ENCODE measurements at places on chromosomes 2 and 18.
A peak's percentile ranks its signal among the peaks of the same experiment; 100 is the strongest.

- DNase-seq, result no peak
Observed at GRCh38 chr2:192438239-192438638, 243.5 kb upstream of the TMEFF2 start.

- DNase-seq, result no peak
Observed at GRCh38 chr18:54251606-54252390, 17.5 kb upstream of the POLI start.

GRCh38 chr2:38013158-38013752, 62.7 kb downstream of the CYP1B1 start:
- DNase-seq, result no peak

DNA sequence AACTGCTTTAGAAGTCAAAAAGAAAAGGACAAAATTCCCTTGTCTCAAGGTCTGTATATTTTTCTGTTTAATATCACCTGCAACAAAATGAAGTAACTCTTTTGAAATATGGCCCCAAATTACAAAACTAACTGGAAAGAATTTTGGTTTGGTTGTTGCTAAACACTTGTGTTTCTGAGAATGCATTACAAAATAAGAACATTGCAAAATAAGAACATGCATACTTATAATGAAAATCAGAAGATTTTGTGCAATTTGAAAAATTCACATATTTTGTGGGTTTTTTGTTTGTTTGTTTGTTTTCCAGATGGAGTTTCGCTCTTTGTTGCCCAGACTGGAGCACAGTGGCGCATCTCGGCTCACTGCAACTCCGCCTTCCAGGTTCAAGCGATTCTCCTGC, 21.8 kb downstream of the NDUFB3 start:
- DNase-seq, result no peak

- DNase-seq, result no peak
Observed at GRCh38 chr2:46334389-46335271, 37.4 kb downstream of the EPAS1 start.

- no peak for DNase-seq
Observed at GRCh38 chr2:12679550-12680072, 37.1 kb upstream of the TRIB2 start.

DNA sequence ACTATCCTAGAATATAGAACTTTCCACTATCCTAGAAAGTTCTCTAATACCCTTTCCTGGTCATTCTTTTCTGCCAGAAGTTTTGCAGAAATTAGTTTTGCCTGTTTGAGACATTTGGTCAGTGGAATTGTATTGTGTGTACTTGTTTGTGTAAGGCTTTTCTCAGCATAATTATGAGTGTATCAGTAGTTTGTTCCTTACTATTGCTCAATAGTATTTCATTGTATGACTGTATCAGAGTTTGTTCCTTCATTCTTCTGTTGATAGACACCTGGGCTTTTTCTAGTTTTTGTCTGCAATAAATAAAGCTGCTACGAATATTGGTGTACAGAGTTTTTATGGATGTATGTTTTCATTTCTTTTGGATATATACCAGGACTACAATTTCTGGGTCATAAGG, 27.2 kb downstream of the CCDC138 start:
- no peak for DNase-seq

DNA sequence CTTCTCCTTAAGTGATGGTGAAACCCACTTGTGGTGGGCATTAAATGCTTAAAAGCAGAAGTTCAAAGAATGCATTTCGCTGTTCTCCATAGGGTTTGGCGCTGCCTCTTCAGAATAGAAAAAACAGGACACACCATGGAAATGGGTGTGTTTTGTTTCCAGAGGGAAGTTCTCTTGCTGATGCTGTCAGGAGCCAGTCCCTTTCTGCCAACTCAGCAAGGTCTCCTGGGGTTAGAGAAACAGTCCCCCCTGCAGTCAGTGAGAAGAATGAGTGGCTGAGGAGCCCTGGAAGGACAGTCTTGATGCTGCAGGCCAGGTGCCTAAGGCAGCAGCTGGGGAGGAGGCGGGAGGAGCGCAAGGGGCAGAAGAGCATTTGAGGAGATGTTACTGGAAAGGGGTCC, 37.8 kb upstream of the ASAP2 start:
- peak; percentile 71 for DNase-seq

DNA sequence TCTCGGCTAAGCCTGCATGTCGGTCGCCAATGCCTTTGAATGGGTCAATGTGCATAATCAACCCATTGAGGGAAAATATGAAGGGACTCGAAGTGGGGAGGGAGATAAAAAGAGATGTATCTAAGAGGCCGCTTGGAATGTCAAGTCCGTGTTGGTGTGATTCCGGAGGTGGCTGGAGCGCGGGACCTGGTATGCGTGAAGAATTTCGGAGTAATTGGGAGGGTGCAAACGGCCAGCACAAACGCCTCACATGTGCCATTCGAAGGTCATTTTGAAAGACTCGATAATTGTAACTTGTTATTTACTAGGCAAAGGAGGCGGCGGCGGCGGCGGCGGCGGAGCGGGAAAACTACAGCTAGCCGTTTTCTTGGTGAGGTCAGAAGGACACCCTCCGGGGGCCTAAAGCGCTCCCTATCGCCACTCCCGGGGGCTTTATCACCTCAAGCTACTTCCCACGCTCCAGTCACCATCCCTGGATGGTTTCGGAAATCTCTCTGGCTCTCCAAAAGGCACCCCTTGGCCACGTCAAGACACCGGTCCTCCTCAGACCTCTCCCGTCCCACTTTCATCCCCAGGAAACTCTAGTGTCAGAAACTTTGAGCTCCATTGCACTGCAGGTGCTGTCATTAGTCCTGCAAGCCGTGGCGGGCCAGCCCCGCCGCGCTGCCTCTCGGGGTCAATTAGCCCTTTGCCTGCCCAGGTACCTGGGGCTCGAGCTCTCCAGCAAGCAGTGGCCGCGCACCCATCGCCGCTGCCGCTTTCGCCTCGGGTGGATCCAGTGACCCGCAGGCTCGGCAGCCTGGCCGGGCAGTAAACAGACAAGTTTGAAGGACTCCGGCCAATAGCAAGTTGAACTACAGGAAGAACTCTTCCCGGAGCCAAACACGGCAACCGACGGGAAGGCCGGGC, 1.5 kb downstream of the ERBB4 start:
- peak; percentile 46 for DNase-seq

GRCh38 chr2:165203689-165204559, at the start of gene SCN3A:
TSS of gene SCN3A (minus strand) at chr2:165204050. CDS start at chr2:165176394, 27,656 bp downstream.
- DNase-seq, result peak; percentile 72

- peak; percentile 71 for DNase-seq
Observed at GRCh38 chr2:158006961-158007719, 94.5 kb upstream of the UPP2 start.

- DNase-seq, result no peak
Observed at GRCh38 chr2:240932724-240933047, 26.6 kb downstream of the CROCC2 start.

- DNase-seq, result peak; percentile 96
Observed at GRCh38 chr2:99141110-99142108, at the start of gene C2orf15. TSS of gene C2orf15 (plus strand) at chr2:99141707. CDS start at chr2:99150559, 8,852 bp downstream.

GRCh38 chr2:65425276-65425675, 7.1 kb downstream of the SPRED2 start:
- DNase-seq, result no peak

DNA sequence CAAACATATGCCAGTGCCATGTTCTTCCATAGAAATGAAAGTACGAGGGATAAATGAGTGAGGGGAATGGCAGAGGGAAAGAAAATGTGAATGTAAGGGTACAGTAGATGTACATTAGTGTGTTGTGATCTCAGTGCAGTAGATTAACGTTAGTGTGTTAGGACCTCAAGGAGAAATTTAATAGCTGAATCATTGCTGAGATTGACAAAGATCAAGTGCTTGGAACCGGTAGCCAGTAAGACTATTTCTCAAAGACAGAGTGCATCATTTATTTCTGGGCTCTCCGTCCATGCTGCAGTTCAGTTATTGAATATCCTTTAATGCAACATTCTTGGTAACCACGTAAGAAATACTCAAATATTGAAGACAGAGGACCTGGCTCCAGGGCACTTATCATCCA, 246.0 kb downstream of the PTPRM start:
- no peak for DNase-seq

DNA sequence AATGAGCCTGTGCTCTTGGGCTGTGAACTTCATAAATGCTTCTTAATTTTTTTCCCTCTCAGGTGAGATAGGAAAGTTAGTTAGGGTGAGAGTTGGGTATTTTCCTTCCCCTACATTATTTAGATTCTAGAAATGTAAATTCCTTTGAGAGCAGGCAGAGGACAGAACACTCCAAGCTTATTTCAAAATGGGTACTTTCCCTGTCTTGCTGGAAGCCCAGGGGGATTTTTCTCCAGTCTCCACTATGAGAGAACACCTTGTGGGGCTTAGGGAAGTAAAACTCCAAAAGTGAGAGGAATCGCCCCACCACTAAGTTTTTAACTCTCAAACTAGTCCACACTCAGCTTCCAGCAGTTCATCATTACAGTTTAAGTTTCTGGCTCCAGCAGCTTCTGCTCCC, 253.2 kb upstream of the CTAGE1 start:
- no peak for DNase-seq

GRCh38 chr2:24625728-24626127, 134.7 kb downstream of the NCOA1 start:
- DNase-seq, result no peak

- no peak for DNase-seq
Observed at GRCh38 chr18:8792688-8793316, 87.4 kb downstream of the MTCL1 start.

DNA sequence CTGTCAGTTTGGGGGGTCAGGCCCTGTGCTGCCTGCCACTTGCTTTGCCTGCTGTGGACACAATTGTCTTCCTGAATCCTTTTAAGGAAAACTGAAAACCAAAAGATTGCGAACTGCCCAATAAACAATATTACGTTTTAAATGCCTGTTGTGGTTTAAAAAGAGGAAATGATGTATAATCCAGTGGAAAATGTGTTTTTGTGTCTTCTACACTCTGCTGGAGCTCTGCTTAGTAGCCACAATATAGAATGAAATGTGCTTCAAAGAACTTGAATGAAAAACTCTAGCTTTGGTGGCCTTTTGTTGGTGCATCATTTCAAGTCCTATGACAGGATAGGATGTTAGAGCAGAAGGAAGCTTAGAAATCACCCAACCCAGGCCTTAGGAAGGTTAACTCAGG, 23.2 kb upstream of the CABYR start:
- DNase-seq, result no peak

DNA sequence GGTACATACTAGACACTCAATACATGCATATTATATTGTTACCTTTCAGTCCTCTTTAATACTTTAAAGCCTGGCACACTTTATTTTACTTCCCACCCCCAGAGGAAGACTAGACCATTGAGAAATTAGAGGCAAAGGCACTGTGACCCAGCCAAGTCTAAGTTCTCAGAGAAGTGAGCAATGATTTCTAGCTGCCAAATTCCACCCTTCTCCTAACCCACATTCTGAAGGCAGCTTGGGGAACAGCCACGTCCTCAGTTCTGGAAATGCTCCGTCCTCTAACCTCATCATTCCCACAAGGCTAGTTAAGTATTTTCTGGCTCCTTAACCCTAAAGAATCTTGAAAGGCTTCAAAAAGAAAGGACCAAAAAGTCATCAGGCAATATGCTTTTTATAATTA, 86.6 kb downstream of the COL5A2 start:
- no peak for DNase-seq

DNA sequence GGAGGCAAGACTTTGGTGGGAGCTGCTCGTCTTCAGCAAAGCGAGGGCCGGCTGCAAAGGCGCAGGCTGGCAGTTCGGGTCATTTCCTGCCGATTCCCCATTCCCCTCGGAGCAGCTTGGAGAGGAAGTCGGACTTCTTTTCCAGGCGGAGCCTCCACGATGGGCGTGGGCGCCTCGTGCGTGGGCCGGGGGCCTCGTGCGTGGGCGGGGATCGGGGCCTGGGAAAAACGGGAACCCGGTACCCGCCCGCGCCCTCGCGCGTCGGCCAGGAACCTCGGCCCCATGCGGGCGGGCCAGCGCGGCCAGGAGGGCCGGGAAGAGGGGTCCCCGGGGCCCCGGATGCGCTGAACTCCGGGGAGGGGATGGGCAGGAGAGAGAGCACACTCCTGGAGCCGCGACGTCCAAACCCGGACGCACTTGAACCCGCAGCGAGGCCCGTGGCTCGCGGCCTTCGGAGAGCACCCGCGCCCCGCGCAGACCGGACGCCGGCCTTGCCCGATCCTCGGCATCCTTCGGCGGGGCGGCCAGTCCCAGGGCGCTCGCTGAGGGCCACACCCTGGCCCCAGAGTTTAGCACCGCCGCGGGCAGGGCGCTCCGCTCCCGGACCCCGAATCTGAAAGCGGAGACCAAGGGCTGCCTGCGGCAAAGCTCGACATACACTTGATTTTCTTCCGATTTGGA, 368.4 kb downstream of the MTX2 start:
- peak; percentile 46 for DNase-seq

DNA sequence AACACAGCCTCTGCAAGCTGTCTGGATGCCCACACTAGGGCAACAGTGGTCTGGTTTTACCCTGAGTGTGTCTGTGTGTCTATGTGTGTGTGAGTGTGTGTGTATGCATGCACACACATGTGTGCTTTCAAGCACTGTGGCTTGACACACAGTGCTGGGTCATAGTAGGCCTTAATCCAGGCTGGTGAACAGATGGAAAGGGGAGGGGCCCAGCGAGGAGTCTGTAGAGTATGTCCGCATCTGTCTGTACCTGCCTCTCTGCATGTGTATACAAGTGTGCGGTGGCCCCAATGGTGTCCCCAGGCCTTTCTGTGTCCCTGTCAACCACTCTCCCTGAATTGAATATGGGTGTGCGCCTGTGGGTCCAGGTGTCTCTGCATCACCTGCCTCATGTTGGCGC, 9.3 kb upstream of the KCNIP3 start:
- DNase-seq, result no peak

DNA sequence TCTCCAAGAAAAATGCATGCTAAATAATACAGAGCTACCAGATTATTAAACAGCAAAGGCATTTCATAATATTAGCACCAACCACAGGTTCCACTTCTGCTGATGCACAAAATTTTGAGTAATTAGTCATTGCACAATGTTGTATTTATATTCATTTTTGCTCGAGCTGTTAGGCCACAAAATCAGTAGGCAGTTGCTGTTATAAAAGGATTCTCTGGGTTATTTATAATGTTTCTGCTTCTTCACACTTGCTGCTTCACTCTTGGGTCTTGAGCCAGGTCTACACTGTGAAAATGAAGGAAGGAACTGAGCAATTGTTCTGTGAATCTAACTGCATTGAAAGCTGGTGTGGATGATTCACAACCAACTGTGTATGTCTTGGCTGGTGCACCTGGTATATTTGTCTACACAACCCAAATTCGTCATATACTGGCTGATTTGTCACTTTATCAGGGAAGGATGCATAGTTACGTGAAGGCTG, 38.3 kb downstream of the MRPL33 start:
- no peak for DNase-seq
